ENCODE measurements at places on chromosomes 3 and 15. TPM values are rescaled to one million over a fixed set of nuclear protein-coding genes. Genes with fewer than 3 reads are reported as not detected.
A peak's percentile ranks its signal among the peaks of the same experiment; 100 is the strongest.

The IL12A gene
- 3.1 TPM for total RNA-seq

DNA sequence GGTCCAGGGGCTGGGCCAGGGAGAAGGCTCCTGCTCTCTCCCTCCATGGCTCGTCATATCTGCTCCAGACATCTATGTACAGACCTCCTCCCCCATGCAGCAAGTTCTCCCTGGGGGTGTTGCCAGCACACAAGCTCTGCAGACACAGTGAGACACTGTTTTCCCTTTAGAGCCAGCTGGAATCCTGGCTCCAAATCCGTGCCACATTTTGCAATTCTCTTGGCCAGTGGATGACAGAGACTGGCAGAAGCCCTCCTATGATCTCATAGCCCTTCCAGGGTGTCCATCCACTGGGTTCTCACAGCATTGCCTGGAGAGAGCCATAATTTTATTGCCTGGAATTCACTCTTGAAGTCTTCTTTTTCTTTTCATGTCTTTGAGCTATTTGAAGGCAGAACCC is 203.9 kb downstream of the TLE3 start:
- DNase-seq: no peak

DNA sequence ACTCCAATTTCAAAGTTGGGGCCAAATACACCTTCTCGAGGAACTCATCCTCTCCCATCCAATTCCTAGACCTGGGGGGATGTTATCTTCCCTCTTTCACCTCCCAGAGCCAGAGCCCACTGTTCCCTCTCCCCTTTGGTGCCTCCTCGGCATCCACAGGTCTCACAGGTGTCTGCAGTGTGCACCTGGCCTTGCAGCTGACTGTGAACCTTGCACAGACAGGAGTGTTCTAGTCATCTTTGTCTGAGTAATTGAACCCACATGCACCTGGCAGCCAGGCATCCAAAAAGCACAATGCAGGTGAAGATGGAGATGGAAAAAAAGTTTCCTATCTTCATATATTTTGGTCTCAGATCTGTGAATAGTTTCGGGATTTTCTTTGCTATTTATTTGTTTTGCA is 30.8 kb downstream of the PCOLCE2 start:
- DNase-seq: no peak

DNA sequence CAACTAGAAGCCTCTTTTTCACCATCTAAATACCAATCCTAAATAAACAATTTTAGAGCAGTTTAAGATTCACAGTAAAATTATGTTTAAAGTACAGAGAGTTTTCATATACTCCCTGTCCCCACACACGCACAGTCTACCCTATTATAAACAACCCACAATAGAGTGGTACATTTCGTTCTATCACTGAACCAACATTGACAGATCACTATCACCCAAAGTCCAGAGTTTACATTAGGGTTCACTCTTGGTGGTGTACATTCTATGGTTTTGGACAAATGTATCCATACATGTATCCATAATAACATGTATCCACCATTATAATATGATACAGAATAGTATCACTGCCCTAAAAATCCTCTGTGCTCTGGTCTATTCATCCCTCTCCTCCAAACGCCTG is 89.0 kb downstream of the MLH1 start:
- no peak for DNase-seq

- no peak for DNase-seq
These were observed 28.1 kb upstream of the CNBP start for GRCh38 chr3:129211772-129212171.

- no peak for DNase-seq
These were observed 38.9 kb downstream of the TMEM266 start for GRCh38 chr15:76098685-76099084.

- peak; percentile 48 for DNase-seq
These were observed 55.8 kb downstream of the ZNF621 start for GRCh38 chr3:40580494-40581091.

DNA sequence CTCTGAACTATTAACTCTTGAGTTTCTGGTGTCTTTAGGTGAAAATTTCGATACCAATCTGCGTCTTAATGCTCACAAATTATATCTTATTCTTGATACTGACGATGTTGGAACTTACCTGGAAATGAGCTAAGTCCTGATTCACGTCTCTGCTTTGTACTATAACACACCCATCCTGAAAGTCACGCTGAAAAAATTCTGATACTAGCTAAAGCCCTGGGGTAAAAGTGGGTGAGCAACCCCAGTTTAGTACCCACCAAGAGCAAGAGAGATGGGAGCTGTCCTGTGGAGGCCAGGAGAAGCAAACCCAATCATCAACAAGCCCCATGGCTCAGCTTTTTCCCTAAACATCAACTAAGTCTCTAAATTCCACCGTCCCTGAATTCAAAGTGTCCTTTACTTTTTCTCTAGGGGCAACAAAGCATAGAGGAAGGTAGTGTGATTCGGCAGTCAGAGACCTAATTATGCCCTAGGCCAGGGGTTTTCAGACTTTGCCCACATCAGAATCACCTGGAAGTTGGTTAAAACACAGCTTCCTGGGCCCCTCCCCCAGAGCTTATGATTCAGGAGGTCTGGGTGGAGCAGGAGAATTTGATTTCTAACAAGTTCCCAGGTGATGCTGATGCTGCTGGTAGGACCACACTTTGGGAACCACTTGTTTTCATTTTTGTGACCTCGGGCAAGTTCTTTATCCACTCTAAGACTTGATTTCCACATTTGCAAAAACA is 90.2 kb downstream of the OSBPL10 start:
- DNase-seq: no peak

The GATA2 gene
- 3.5 TPM for total RNA-seq

- no peak for DNase-seq
These were observed 134.2 kb downstream of the OTOL1 start for GRCh38 chr3:161630794-161631193.

The KAT2B gene
- 88.8 TPM for total RNA-seq

The GPR176 gene
- total RNA-seq: 0.15 TPM

Measured in T-cell (primary cell).